T-helper 2 cell treated with Interferon-gamma antibody and Interleukin-4, amounts not matched to agents 5 μg/mL and 100 μg/mL, for 36 hours (primary cell): ENCODE measurements at places on chromosomes 3 and 15.

GRCh38 chr3:14846226-14846880 is 27.6 kb downstream of the FGD5 start:
- H3K4me3 ChIP-seq: no peak overlapping the region
- H3K27me3 ChIP-seq: peaks cover 7% of the 10 kb centered on the region

DNA sequence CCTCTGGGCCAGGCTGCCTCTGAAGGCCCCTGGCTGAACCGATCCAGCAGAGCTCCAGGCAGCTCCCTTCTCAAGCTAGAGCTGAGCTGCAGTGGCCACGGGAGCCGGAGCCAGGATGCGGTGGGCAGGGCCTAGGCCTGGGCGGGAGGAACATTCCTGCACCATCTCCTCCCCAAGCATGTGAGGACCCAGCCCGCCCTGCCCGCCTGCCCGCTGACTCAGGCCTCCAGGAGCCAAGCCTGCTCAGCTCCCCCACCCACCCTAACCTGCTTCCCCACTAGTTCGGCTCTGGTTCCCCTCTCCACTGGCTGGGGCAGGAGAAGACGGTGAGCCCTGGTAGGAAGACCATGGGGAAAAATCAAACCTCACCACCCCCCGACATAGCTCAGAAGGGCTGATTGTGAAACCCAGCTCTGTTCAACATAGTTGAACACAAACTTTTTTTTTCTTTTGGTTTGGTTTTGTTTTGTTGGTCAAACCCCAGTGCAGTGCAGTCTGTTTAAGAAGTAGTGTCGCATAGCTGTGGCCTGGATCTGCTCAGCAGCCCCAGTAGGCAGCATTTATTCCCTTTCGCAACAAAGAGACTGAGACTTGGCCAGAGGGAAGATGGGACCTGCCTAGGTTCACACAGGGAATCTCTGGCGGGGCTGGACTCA is 13.5 kb downstream of the SNX33 start:
- H3K4me1 ChIP-seq: no peaks in the 10 kb centered on the region
- no peak overlapping the region for H3K27ac ChIP-seq
- no peaks in the 10 kb centered on the region for H3K27me3 ChIP-seq
- DNase-seq: no peak

DNA sequence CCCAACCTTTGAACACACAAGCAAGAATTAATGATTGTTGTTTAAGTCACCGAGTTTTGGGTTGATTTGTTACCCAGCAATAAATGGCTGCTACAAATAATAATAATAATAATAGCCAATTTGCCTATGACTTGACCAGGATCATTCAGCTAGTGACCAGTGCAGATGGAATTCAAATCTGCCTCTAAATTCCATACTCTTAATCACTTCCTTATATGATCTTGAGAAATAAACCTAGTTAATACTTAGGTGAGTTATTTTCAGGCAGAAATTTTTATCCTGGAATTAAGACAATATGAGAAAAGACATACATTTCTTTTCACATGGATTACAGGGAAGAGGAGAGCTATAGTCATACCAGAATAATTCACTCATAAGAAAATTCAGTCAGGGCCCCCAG is 116.0 kb upstream of the GALNT15 start:
- DNase-seq: no peak
- no peaks in the 10 kb centered on the region for H3K4me1 ChIP-seq
- no peak overlapping the region for H3K27ac ChIP-seq
- H3K36me3 ChIP-seq: no peaks in the 10 kb centered on the region
- no peak overlapping the region for H3K4me3 ChIP-seq

- H3K4me1 ChIP-seq: no peaks in the 10 kb centered on the region
- DNase-seq: no peak
- H3K4me3 ChIP-seq: no peak overlapping the region
- no peak overlapping the region for H3K27ac ChIP-seq
- H3K27me3 ChIP-seq: peaks cover under 1% of the 10 kb centered on the region
These were observed 348.7 kb downstream of the TBL1XR1 start for GRCh38 chr3:176848431-176849214.

- peaks cover 4% of the 10 kb centered on the region for H3K36me3 ChIP-seq
- H3K4me3 ChIP-seq: no peak overlapping the region
- no peaks in the 10 kb centered on the region for H3K27me3 ChIP-seq
- DNase-seq: no peak
These were observed 129.6 kb downstream of the ALCAM start for GRCh38 chr3:105496343-105496742.

- no peak overlapping the region for H3K4me3 ChIP-seq
- no peak overlapping the region for H3K27ac ChIP-seq
- no peaks in the 10 kb centered on the region for H3K4me1 ChIP-seq
- DNase-seq: no peak
- no peaks in the 10 kb centered on the region for H3K27me3 ChIP-seq
These were observed 366.1 kb upstream of the ZNF385D start for GRCh38 chr3:22117091-22117490.

GRCh38 chr3:101036213-101036618 is 43.0 kb upstream of the ABI3BP start:
- DNase-seq: no peak
- H3K4me3 ChIP-seq: no peak overlapping the region
- no peak overlapping the region for H3K27ac ChIP-seq
- no peaks in the 10 kb centered on the region for H3K27me3 ChIP-seq

DNA sequence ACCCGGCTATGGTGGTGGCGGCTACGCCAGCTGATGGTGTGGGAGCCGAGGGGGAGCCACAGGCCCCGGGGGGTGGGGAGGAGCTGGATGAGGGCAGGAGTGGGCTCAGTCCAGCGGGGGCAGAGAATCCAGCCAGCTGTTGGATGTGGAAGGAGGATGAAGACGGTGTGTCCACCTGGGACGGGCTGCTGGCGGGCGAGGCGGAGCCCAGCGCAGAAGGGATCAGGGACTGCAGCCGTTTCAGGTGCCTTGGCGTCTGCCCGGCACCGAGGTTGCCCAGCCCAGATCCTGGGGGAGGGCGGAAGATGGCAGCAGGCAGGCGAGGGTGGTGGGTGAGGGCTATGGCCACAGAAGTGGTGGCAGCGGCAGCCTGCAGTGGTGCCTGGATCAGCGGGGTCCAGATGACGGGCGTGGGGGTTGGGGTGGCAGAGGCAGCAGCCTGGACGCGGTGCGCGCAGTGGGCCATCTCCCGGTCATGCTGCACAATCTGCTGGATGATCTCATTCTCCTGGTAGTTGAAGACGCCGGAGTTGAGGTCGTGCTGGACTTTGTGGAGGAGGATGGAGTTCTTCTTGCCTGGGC is 45.3 kb downstream of the HCN4 start:
- H3K4me1 ChIP-seq: peaks cover 4% of the 10 kb centered on the region
- no peaks in the 10 kb centered on the region for H3K36me3 ChIP-seq
- H3K27ac ChIP-seq: no peak overlapping the region
- H3K4me3 ChIP-seq: no peak overlapping the region
- H3K27me3 ChIP-seq: peaks cover 8% of the 10 kb centered on the region

DNA sequence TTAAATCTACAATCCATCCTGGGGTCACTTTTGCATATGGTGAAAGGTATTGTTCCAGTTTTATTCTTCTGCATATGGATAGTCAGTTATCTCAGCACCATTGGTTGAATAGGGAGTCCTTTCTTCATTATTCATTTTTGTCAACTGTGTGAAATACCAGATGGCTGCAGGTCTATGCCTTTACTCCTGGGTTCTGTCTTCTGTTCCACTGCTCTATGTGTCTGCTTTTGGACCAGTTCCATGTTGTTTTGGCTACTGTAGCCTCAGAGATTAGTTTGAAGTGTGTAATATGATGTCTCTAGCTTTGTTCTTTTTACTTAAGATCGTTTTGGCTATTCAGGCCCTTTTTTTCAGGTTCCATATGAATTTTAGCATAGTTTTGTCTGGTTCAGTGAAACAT is 795.8 kb downstream of the OTOL1 start:
- no peak overlapping the region for H3K4me3 ChIP-seq
- H3K27me3 ChIP-seq: no peaks in the 10 kb centered on the region
- DNase-seq: no peak
- H3K27ac ChIP-seq: no peak overlapping the region
- H3K36me3 ChIP-seq: no peaks in the 10 kb centered on the region
- H3K4me1 ChIP-seq: no peaks in the 10 kb centered on the region

- no peaks in the 10 kb centered on the region for H3K4me1 ChIP-seq
- no peak overlapping the region for H3K27ac ChIP-seq
- H3K36me3 ChIP-seq: no peaks in the 10 kb centered on the region
These were observed 482.4 kb upstream of the SGO1 start for GRCh38 chr3:20668411-20668810.

GRCh38 chr15:63126726-63127125 is 5.1 kb downstream of the LACTB start:
- no peak for DNase-seq
- H3K4me3 ChIP-seq: no peak overlapping the region
- peaks cover 13% of the 10 kb centered on the region for H3K36me3 ChIP-seq
- peaks cover 7% of the 10 kb centered on the region for H3K4me1 ChIP-seq
- no peak overlapping the region for H3K27ac ChIP-seq

- no peak overlapping the region for H3K27ac ChIP-seq
- no peak overlapping the region for H3K4me3 ChIP-seq
- H3K36me3 ChIP-seq: no peaks in the 10 kb centered on the region
- peaks cover 3% of the 10 kb centered on the region for H3K4me1 ChIP-seq
These were observed 305.0 kb upstream of the TPM1 start for GRCh38 chr15:62737551-62737950.

DNA sequence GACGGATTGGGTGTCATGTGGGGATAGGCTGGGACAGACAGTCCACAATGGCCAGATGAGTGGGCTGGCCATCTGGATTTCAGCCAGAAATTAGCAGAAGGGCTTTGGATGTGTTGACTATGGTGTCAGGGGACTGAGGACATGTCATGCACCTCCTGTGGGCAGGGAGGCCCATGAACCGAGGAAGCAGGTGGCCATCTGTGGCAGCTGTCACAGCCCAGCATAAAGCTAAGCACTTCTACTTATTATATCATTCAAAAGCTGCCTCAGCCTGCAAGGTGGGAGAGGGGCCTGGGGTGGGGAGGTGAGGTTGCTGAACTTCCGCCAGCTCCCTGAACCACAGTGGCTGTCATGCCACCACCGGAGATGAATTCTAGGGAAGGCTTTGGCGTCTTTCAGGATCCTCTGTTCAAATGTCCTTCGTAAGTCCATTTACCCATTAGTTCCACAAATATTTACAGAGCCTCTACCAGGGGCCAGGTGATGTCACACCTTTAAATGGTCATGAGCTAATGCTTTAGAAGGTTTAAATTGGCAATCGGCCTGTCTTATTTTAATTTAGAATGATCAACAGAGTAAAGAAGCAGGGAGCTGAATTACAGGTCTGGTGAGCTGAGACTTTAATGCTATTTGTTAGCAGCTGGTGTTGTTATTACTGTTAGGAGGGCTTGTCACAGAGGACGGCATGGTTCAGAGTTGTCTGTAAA is 23.6 kb upstream of the CAV3 start:
- no peak for DNase-seq
- no peak overlapping the region for H3K4me3 ChIP-seq
- H3K27me3 ChIP-seq: no peaks in the 10 kb centered on the region
- H3K27ac ChIP-seq: no peak overlapping the region
- H3K4me1 ChIP-seq: no peaks in the 10 kb centered on the region

GRCh38 chr3:46098319-46098761 is 71.1 kb upstream of the XCR1 start:
- H3K4me1 ChIP-seq: peaks cover 44% of the 10 kb centered on the region
- peak; percentile 76 for DNase-seq

DNA sequence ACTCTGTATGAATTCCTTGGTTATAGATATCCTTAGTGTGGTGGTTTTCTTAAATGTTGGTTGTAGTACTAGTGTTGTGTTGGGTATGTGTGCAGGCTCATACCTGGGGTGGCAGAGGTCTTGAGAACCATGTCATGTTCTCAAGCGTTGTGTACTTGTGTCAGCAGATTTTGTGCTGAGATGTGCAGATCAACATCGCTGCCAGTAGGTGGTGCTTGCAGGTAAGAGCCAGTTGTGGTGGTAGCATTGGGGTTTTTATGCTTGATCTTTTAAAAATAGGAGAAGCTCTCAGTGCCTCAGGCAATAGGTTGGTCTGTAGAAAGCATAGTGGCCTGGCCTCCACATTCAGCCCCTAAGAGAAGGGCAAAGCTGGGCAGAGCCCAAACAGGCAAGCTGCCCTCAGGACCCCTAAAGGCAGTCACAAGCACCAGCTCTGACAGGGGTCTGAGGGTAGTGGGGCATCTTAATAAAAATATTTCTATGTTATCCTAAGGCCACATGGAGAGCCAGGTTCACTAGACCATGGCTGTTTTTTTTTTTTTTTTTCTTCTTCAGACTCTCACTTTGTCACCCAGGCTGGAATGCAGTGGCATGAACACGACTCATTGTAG is 164.0 kb downstream of the IL20RB start:
- H3K36me3 ChIP-seq: no peaks in the 10 kb centered on the region
- no peak overlapping the region for H3K27ac ChIP-seq
- DNase-seq: no peak
- H3K27me3 ChIP-seq: peaks cover 3% of the 10 kb centered on the region
- no peak overlapping the region for H3K4me3 ChIP-seq

- H3K27me3 ChIP-seq: no peaks in the 10 kb centered on the region
- no peak for DNase-seq
- H3K36me3 ChIP-seq: no peaks in the 10 kb centered on the region
- no peak overlapping the region for H3K4me3 ChIP-seq
- no peak overlapping the region for H3K27ac ChIP-seq
These were observed 59.6 kb downstream of the PRTG start for GRCh38 chr15:55683376-55683775.

GRCh38 chr3:116259984-116260383 is 185.3 kb downstream of the LSAMP start:
- H3K27me3 ChIP-seq: no peaks in the 10 kb centered on the region
- no peaks in the 10 kb centered on the region for H3K4me1 ChIP-seq
- no peak overlapping the region for H3K4me3 ChIP-seq
- no peak for DNase-seq
- no peak overlapping the region for H3K27ac ChIP-seq

- peaks cover 2% of the 10 kb centered on the region for H3K27me3 ChIP-seq
- no peak overlapping the region for H3K4me3 ChIP-seq
- peaks cover 8% of the 10 kb centered on the region for H3K4me1 ChIP-seq
- H3K36me3 ChIP-seq: no peaks in the 10 kb centered on the region
These were observed 30.0 kb upstream of the CHD2 start for GRCh38 chr15:92870010-92870591.

DNA sequence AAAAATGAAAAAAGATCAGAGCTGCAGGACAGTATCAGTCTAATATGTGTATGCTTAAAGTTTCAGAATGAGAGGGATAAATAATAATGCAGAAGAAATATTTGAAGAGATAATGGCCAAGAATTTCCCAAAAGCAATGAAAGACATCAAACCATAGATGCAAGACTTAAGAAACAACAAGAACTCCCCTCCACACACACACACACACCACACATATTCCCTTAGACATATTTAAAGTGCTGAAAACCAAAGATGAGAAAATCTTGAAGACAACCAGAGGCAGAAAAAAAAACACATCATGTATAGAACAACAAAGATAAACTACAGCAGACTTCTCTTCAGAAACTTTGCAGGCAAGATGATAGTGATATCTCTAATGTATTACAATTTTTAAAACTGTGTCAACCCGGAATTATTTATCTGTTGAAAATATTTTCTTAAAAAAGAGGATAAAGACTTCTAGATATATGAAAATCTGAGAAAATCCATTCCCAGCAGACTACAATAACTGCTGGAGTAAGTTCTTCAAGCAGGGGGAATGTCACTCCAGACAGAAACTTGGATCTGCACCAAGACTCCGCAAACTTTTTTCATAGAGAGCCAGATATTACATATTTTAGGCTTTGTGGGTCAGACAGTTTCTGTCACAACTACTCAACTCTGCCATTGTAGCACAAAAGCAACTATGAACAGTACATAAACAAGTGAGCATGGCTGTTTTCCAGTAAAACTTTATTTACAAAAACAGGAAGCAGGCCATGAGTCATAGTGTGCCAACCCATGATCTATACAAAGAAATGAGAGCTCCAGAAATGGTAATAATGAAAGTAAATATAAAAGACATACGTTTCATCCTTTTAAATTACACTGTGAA is 223.4 kb upstream of the CGNL1 start:
- peak overlapping the region; percentile 58 for H3K27ac ChIP-seq
- peaks cover 23% of the 10 kb centered on the region for H3K4me1 ChIP-seq
- DNase-seq: peak; percentile 11
- H3K27me3 ChIP-seq: no peaks in the 10 kb centered on the region
- H3K4me3 ChIP-seq: peak overlapping the region; percentile 10
- peaks cover 47% of the 10 kb centered on the region for H3K36me3 ChIP-seq
